ENCODE measurements at places on chromosomes 13 and 19.

DNA sequence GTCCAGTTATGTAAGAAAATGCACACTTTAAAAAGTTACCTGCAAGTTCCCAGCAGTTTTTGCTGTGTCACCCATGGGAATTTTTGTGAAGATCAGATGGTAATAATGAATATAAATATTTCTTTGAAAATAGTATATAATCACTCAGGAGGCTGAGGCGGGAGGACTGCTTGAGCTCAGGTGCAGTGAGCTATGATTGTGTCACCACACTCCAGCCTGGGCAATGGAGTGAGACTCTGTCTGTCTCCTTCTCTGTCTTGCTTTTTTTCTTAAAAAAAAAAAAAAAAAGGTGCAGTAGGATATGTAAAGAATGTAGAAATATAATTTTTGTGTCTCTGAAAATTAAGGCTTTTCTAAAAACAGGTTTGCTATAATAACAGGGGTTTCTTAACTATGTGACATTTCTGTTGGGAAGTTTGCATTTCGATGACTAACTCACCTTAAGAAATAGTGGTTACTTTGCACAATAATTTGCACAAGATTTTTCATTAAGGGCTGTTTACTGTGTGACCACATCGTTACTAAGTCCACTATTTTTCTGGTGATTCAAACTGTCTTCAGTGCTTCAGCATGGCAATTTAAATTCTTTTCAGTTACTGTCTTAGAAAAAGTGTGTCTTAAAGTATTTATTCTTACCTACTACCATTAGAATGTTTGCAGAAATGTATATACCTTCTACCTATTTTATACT is 37.3 kb downstream of the DNAJC3 start:
- peak; percentile 99 for DNase-seq

DNA sequence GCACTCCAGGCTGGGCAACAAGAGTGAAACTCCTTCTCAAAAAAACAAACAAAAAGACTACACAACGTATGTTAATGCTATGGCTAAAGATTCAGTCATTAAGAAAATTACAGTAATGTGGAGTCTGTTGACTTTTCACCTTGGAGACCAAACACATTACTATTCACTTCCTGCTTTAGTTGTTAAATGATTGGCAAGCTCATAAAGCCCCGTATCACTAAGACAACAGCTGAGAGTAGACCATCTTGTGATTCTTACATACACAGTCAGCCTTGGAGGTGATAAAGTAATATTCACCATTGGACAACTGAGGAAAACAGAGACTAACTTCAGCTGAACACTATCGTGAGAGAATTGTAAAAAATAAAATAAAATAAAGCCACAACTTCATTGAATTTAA is 86.5 kb downstream of the KCTD12 start:
- DNase-seq: peak; percentile 74

DNA sequence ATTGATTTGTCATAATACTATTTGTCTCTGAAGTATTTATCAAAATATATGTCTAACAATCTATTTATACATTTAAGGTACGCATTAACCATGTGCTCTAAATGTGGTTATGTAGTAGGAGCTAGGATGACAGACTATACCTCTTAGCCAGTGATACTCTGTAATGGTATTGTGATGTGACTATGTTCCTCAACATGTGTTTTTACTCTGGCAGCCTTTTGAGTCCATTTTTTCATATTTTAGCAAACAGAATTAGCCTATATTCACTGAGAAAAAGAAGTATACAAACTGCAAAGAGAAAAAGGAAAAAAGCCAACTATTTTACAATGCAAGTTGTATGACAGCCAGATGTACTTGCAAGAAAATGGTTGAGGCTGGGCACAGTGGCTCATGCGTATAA is 26.7 kb downstream of the MAB21L1 start:
- no peak for DNase-seq

GRCh38 chr13:112141643-112142400 is 74.9 kb downstream of the SOX1 start:
- DNase-seq: no peak

- no peak for DNase-seq
These were observed 26.4 kb upstream of the ADGRE2 start for GRCh38 chr19:14804765-14805164.

GRCh38 chr13:65940720-65941119 is 1289.4 kb downstream of the PCDH9 start:
- DNase-seq: no peak

DNA sequence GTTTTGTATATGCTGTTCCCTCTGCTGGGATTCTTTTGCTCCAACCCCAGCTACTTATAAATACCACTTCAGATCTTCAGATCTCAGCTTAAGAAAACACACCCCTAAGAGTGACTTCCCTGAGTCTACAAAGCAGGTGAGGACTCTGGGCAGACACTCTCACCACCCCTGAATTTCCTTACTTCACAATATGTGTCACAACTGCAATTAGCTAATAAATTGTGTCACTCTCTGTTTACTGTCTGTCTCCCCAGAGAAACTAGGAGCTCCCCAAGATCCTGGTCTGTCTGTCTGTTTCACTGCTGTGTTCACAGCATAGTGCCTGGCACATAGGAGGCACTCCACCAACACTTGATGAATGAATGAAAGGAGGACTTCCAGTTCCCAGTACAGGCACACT is 14.4 kb downstream of the CEBPA start:
- no peak for DNase-seq

GRCh38 chr13:78409172-78409571 is 194.2 kb downstream of the POU4F1 start:
- DNase-seq: no peak

DNA sequence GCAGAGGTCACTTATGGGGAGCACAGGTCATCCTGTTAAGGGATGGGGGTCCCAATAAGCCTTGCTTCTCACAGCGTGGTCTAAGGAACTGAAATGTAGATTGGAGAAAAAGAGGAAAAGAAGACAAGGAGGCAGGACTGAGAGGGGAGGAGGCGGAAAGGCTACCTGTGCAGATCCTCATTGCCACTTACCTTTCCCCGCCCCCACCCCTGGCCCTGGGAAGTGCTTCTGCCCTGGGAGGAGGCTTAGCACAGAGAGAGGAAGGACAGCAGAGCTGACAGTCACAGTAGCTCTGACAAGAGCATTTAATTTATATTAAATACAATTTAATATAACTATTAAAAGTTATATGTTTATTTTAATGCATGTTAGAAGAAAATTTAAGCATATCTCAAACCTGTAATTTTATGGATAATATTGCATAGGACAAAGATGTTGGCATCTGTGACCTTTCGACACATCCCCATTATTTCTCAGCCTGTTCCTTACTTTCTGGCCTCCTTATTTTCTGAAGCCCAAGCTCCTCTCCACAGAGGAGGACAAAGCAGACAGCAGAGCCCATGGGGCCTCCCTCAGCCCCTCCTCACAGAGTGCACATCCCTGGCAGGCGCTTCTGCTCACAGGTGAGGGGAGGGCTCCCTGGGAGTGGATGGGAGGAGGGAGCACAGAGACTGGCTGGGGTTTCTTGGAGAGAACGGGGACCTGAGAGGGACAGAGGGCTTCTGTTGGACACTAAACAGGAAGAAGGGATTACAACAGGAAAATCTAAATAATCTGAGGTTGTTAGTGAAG is 23.4 kb downstream of the CEACAM21 start:
- no peak for DNase-seq

DNA sequence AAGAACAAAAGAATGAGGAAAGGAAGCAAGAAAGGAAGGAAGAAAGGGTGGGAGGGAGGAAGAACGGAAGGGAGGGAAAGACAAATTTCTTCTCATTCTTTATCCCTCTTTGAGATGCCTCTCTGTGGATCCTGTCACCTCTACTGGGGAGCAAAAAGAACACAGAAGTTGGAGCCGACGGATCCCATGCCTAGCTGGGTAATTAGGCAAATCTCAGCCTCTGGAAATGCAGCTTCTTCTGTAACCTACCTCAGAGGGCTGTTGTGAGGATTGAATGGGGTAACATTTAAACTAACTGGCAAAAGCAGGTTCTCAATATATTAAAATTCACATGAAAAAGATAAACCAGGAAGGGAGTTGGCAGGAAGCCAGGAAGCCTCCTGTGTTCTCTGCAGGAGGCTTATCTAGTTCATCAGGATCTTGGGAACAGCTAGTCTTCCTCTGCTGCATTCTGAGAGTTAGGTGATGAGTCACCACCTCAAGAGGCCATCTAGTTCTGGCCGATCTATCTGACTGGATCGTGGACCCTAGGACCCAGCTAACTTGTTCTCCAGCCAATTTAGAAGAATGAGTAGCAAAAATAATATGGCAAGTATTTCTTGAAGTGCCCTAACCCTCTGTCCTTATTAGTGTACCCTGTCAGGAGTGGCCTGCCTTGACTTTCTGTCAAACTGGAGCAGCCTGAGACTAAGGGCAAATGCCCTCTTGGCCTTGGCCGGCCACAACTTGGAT is 15.2 kb upstream of the CPB2 start:
- peak; percentile 52 for DNase-seq

DNA sequence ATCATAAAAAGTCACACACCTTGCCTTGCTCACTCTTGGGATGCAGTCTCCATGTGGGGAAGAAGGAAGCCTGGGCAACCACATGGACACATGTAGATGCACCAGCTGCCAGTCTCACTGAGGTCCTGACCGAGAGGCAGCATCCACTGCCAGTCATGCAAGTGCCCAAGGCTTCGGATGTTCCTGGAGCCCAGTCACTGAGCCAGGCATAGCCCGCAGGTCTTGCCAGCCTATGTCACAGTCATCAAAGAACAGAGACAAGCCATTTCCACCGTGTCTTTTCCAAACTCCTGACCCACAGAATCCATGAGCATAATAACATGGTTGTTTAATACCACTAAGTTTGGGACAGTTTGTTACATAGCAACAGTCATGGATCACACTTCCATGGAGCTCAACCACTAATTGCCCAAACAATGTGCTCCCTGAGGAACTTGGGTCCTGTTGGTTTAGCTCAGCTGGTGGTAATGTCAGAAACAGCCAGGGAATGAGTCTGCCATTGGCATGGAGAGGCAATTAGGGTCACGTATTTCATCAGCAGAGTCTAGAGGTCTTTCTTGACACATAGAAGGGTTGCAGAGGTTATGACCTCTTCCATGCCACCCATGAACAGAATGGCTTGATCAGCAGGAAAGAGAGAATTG is 21.5 kb downstream of the STARD13 start:
- DNase-seq: no peak

- no peak for DNase-seq
These were observed 20.1 kb upstream of the MIER2 start for GRCh38 chr19:364496-365287.

DNA sequence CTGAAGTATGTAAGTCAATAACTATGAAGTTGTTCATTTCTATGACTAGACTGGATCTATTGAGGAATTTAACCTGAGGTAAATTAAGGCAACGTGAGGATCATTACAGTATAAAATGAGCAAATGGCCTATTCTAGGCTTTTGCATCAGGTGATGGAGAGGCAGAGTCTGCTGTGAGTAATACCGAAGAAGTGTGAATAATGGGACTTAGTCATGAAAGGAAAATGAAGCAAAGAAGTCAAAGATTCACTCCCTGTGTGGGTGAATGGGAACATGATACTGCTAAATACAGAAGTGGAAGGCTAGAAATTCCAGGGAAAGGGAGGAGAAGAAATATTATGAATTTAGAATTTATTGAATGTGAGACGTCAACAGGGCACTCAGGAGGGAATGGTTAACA is 774.1 kb downstream of the LIG4 start:
- DNase-seq: no peak

GRCh38 chr13:110520431-110521295 is 40.9 kb downstream of the RAB20 start:
- no peak for DNase-seq

GRCh38 chr19:54229146-54229545 is 6.3 kb upstream of the LILRB3 start:
- DNase-seq: no peak

DNA sequence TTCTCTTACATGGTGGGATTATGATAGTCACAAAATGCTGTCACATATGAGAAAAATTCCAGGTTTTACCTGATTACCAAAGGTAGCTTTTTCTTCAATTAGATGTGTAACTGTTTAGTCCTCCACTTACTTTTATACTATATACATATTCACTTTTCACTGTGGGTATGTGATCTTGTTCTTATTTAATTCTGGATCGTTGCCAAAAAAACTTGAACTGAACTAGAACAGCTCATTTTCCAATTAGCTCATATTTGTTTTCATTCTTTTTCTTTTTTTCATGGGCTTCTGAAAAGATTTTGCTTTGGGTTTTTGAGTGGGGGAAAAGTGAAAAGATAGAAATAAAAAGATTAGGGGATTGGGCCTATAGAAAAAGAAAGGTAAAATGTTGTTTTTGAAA is 291.9 kb downstream of the NDFIP2 start:
- no peak for DNase-seq
